Peyer's patch (tissue), 4 donors: ENCODE measurements at places on chromosomes 6 and 20. TPM values are rescaled to one million over a fixed set of nuclear protein-coding genes. Genes with fewer than 3 reads are reported as not detected.

GRCh38 chr20:45833883-45834796 is 541 bp downstream of the SNX21 start:
- peak; percentile 84 for DNase-seq

GRCh38 chr6:17101422-17102257 is at the start of gene STMND1:
Gene STMND1, plus strand, starts transcription at chr6:17102050. Its CDS starts 208 bp downstream, at chr6:17102258.
- no peak for DNase-seq

DNA sequence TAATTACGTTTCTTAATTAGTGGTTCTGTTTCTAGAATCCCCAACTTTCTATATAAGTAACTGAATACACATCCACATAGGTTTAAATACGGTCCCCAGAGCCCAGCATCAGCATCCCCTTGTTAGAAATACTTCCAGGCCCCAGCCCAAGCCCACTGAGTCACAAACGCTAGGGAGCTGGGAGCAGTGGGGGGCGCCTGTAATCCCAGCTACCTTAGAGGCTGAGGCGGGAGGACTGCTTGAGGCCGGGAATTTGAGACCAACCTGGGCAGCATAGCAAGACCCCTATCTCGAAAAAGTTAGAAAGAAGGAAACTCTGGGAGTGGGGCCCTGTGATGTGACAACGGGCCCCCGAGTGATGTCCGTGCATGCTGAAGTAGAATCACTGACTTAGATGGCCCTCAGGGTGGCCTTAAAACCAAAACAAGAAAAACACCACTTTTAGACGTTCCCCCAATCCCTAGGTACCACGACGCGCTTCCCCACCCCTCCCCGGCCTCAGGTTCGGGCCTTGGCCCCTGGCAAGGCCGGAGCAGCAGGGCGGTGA is 1.3 kb upstream of the PPP1R3G start:
- DNase-seq, result no peak

Gene FAM83C
- total RNA-seq, result not detected

Gene MYLK4
- 2.4 TPM for total RNA-seq

- DNase-seq, result no peak
Measured at GRCh38 chr6:138979365-138979764, 8.7 kb downstream of the REPS1 start.

DNA sequence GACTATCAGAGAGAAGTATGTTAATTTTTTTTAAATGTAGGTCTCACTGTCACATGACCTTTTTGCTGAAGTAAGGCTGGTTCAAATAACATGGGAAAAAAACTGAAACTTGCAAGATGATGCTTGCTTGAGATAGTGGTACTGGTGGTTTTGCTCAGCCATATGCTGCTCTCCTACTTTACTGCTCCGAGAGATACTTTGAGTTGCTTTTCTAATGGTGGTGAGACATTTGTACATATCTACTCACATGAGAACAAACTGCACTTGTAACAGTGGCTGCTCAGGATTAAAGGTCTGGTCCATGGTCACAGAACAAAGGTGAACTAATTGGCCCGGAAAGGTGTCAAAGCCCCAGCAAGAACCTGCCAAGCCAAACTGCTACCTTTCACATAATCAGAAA is 106.2 kb upstream of the BEND3 start:
- DNase-seq, result peak; percentile 58

Gene RSPO3
- 5.9 TPM for total RNA-seq

- no peak for DNase-seq
Measured at GRCh38 chr6:88712243-88712936, 251.0 kb downstream of the RNGTT start.

Gene SLC17A9
- 5.5 TPM for total RNA-seq

Gene GNAS
- 889 TPM for total RNA-seq

GRCh38 chr6:166903027-166903426 is 53.3 kb downstream of the RNASET2 start:
- no peak for DNase-seq

Gene NKX2-2
- 2.5 TPM for total RNA-seq

DNA sequence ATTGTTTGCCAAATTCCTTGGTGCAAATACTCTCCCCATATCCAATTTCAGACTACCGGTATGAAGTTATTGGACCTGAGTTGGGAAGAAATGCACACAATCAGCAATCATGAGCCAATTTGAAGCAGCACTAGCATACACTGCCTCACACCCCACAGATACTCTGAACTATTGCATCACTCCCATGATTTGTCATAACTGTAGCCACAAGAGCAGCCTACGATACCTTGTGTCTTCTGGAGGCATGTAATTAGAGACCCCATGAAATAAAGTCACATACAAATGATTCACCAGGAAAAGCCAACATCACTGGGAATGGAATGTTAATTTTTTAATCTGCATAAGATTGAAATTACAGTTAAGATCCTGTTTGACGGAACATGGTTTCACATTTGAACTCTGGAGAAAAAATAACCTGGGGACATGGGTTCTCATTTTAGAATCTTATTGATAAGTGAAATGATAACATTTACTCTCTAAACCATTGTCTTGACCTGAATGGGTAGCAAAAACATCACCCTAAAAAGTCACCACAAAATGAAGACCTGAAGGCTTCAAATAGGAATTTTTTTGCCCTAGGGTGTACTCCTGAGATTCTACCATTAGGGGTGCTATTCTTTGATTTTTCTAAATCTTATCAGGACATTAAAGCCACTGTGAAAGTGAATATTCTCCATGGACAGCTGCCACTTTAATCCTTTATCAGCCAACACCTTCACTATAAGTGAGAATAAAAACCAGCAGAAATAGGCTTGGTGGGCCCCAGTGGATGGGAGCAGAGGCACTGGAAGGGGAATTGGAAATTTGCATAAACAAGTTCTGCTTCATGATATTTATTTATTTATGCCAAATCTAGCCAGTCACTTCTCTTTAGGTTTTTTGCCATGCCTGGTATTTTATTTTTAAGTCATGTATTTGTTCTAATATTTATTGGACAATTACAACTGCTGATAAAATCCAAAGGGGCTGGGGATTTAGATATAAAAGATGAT is 34.5 kb upstream of the HBS1L start:
- DNase-seq, result no peak

- DNase-seq, result no peak
Measured at GRCh38 chr6:167817729-167818128, 9.0 kb upstream of the AFDN start.

DNA sequence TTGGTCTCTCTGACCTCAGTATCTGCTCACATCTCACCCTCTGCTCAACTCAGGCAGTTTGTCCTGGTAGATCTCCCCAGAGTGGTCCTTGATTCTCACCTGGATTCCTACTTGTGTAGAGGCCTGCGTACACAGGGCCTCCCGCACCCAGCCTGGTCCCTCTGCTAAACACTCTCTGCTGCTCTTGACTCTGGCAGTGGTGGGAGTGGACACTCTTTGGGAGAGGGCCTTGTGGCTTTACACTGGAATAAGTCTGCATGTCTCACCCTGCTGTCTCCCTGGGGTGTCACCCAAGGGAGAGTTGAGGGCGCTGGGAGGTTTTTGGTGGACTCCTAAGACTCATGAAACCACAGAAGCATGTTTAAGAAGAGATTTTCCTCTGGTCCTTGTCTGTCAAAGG is 57.3 kb upstream of the ECI2 start:
- DNase-seq, result no peak

GRCh38 chr6:165562421-165563090 is 100.5 kb downstream of the PDE10A start:
- DNase-seq, result no peak

- no peak for DNase-seq
Measured at GRCh38 chr6:79170959-79171358, 63.5 kb downstream of the HMGN3 start.

GRCh38 chr20:57000441-57000968 is 265.9 kb downstream of the BMP7 start:
- DNase-seq, result no peak

DNA sequence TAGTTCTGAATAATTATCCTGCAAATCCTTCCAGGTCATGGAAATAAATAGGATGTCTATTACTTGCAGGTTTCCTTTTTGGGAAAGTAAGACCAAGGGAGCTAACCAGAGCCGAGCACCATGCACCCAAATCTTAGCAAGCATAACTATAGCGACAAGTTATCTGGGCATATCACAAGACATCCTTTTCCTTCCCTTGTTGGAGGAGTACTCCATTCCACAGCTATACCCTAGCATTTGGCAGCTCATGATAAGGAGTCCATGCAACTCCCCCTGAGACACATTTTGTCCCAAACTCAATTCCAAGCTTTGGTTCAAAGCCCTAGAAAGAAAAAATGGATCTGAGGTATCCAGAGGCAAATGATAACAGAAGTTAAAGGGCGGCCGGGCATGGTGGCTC is 16.5 kb upstream of the ASCC3 start:
- no peak for DNase-seq

DNA sequence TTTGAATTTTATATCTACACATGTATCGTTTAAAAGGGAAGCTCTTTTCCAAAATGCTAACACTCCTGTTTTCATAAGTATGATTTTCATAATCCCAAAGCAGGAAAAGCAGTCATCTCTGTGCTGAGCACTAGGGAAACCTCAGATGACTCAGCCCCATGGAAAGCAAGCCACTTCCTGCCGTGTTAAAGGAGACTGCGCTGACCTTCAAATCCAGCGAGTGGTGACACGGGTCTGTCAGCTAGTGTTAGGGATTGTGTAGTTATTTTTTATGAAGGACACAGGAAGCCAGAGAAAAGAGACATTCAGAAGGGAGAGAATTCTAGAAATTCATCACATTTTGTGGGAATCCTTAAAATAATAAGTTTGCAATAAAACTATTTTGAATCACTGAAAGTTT is 57.0 kb upstream of the CD93 start:
- DNase-seq, result no peak

- DNase-seq, result no peak
Measured at GRCh38 chr20:43477193-43477592, 19.5 kb downstream of the SRSF6 start.

- no peak for DNase-seq
Measured at GRCh38 chr6:143451531-143451930, 926 bp downstream of the PEX3 start.

- no peak for DNase-seq
Measured at GRCh38 chr6:120853489-120853888, 480.8 kb downstream of the TBC1D32 start.

- no peak for DNase-seq
Measured at GRCh38 chr6:152975204-152975915, 7.5 kb downstream of the FBXO5 start.

Gene BMP2
- 27.4 TPM for total RNA-seq

Gene SYCP2L
- 5.0 TPM for total RNA-seq

- no peak for DNase-seq
Measured at GRCh38 chr20:1367479-1367878, 25.4 kb downstream of the FKBP1A start.

GRCh38 chr6:22940581-22941290 is 371.4 kb downstream of the HDGFL1 start:
- DNase-seq, result no peak

DNA sequence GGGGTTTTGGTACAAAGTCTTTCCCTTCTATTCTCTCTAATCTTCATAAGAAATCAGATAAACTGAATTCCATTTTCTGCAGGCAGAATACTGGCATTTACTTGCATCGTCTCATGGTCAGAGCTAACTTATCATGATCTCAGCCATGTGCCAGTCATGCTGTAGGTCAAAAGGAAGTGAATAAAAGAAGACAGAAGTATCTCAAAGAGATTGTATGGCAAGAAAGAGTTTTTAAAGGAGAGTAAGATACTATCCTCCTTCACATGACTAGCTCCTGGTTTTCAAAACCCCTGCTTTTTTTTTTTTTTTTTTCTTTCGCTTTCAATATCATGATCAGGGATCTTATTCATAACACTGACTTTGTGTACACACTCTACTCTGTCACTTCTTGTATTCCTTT is 398.3 kb downstream of the C6orf118 start:
- no peak for DNase-seq

Gene RAET1L
- not detected for total RNA-seq

Gene LY6G6C
- not detected for total RNA-seq

- DNase-seq, result no peak
Measured at GRCh38 chr20:63103402-63104311, 96.9 kb upstream of the BHLHE23 start.

- DNase-seq, result no peak
Measured at GRCh38 chr6:70954750-70955149, 2.1 kb downstream of the B3GAT2 start.

Gene SNX21
- total RNA-seq, result 17.5 TPM

DNA sequence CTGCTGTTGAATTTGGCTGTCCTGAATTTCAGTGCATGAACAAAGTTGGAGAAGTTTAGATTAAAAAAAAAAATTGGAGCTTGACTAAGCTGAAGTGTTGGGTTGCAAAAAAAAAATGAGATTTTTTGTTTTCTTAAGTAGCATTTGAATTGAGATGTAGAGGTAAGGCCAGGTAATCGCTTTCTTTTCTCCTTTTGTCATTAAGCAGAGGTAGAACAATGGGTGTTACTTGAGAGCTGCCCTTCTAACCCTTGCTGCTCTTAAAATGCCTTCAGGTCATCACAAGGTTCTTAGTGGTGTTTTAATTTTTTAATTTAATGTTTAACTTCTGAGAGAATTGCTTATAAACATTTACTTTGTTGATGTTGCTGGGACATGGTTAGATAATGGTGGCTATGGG is 84.1 kb upstream of the PRDM1 start:
- DNase-seq, result no peak

GRCh38 chr6:123589317-123589716 is 47.4 kb downstream of the TRDN start:
- no peak for DNase-seq

Gene ADGRG6
- total RNA-seq, result 15.7 TPM

DNA sequence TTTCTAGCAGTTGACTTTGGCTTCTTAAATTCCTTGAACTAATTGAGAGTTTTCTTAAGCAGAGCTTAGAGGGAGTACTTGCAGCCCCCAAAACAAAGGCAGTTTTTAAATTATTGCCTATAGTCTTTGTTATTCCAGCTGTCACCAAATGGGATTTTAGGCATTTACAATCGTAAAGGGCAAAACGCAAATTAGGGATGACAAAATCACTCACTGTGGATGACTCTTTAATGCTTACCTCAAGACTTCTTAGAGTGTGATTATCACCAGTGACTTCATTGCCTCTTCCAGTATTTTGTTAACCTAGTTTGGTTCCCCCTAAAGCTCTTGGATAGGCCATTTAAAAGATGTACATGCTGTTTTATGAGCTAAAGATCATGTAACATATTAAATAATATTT is 126.8 kb downstream of the LRRC1 start:
- no peak for DNase-seq

Gene CLVS2
- 0.13 TPM for total RNA-seq

- DNase-seq, result peak; percentile 76
Measured at GRCh38 chr20:34579979-34580940, 21.7 kb downstream of the MAP1LC3A start.

GRCh38 chr6:44572346-44572745 is 184.8 kb downstream of the CDC5L start:
- no peak for DNase-seq

DNA sequence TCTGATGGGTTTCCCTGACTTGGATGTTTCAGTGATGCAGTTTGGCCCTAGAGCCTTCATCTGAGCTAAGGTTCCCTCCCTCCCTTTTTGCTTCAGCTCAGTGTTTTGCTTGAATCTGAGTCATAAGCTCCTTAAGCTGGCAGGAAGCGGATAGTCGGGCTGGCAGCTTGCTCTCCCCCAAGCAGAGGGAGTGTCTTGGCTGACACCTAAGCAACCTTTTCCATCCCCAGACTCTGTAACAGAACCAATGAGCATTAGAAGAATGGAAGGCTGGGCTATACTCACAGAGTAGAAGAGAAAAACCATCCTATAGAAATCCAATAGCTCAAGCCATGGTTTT is 98.3 kb downstream of the HAO1 start:
- no peak for DNase-seq

- no peak for DNase-seq
Measured at GRCh38 chr6:33691456-33692077, 19.9 kb downstream of the UQCC2 start.
